AG09309 (cell line): ENCODE measurements at places on chromosomes 16 and 17.

- DNase-seq: no peak
Observed at GRCh38 chr17:8459107-8459506, 23.4 kb downstream of the NDEL1 start.

- DNase-seq: no peak
Observed at GRCh38 chr16:23694644-23695373, 16.1 kb downstream of the PLK1 start.

DNA sequence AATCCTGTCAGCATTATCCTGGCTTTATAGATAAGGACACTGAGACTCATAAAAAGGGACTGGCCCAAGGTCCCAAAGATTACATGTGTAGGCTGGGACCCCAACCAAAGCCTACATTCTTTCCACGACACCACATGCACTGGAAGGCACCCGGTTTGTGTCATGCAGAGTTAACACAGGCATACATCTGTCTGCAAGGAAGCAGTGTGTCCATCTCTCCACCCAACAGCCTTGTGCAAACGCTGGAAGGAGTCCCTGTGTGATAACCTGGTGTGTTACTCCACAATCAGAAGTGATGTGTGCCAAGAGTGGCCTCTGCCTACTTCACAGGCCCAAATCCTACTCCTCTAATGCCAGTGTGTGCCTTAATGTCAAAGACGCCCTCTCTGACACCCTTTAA lies 139.8 kb downstream of the PARN start:
- DNase-seq: no peak

DNA sequence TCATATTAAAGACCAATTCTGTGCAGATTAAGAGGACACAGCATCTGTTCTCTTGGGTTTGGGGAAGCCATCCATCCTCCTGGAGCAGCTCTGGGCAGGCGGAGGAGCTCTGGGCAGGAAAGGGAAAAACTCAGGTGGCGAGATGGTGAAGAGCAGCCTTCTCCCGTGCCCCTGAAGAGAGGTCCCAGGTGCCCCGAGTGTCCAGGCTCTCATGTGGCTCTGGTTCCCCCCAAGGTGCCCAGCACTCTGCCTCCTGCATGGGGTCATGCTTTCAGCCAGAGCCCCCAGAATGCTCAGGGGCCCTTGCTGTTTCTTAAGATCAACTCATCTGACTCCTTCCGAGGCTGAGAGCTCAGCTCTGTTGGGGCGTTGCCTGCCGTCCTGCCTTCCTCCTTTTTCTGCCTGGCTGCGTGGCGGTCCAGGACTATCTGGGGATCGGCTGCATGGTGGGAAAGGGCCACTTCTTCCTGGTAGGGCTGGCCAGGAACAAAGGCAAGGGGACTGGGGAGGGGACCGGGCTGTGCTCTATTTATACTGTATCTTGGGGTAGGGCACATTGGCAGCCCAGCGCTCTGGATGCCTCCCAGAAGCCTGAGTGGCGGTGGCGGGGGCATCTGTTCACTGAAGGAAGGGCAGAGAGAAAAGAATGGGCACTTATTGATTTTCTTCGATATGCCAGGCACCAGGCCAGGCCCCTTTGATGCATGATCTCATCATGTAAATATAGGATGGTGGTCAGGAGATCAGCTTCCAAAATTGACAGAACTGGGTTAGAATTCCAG lies 103.2 kb upstream of the SDK2 start:
- DNase-seq: no peak

- DNase-seq: no peak
Observed at GRCh38 chr17:21388066-21388465, 11.9 kb downstream of the KCNJ12 start.

DNA sequence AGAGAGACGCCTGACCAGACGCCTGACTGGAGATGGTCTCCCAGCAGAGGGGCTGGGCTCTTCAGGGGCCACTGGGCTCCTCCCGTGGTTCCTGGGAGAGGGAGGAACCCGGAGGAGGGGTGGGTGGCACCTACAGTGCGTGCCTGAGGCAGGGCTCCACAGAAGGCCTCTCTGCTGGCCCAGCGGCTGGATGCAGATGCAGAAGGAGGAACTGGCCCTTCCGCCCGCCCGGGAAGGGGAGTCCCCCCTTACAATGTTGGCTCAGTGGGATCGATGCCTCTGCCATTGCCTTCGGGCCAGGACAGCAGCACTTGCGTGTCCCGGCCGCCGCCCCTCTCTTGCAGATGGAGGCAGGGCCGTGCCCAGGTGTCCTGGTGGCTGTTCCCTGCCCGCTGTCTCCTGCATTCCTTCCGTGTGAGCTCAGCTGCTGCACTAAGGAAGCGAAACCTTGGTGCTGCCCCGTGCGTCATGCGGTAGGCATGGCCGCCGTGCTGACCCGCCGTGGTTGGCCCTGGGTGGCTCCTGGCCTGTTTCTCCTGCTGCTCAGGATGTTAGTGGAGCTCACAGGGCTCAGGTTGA lies 15.1 kb downstream of the BAIAP2 start:
- no peak for DNase-seq

- no peak for DNase-seq
Observed at GRCh38 chr17:83106056-83106588, 26.7 kb downstream of the METRNL start.

- DNase-seq: no peak
Observed at GRCh38 chr16:47726031-47726675, 265.0 kb downstream of the PHKB start.
